Activated CD4-positive, alpha-beta T cell treated with anti-CD3 and anti-CD28 coated beads, Interleukin-2, Interleukin-4, amounts not matched to agents 100 ng/mL and 50 ng/mL, durations not matched to agents 16 hours and 8 hours (primary cell): ENCODE measurements at places on chromosomes 1 and 21.
A peak's percentile ranks its signal among the peaks of the same experiment; 100 is the strongest.

DNA sequence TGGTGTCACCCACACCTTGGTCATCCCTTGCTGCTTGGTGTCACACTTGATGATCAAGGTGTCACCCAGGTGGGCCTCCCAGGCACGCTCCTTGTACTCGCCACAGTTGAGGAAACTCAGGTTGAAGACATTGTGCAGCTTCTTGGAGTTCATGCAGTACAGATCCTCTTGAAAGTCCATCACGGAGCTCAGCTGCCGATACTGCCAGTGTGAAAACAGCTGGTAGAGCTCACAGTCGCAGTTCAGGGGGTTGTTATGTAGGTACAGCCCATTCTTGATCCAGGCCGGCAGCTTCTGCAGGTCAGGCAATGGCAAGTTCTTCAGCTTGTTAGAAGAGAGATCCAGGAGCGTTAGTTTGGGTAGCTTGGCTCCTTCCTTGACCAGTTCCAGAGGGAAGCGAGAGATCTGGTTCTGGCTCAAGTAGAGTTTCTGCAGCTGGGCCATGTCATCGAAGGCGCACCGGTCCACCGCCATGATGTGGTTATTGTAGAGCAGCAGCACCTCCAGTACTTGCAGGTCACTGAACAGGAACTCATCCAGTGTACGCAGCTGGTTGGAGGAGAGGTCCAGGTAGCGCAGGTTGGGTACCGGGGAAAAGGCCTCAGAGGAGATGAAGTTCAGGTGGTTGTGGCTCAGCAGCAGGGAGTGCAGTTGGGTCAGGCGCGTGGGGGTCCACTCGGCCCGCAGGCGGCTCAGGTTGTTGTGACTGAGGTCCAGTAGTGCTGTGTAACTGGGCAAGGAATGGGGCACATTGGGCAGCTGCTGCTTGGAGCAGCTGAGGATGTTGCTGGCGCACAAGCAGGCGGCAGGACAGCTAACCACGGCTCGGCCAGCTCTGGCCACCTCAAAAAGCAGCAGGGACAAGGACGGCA, 1.3 kb downstream of the AMIGO1 start:
- no peak for DNase-seq

DNA sequence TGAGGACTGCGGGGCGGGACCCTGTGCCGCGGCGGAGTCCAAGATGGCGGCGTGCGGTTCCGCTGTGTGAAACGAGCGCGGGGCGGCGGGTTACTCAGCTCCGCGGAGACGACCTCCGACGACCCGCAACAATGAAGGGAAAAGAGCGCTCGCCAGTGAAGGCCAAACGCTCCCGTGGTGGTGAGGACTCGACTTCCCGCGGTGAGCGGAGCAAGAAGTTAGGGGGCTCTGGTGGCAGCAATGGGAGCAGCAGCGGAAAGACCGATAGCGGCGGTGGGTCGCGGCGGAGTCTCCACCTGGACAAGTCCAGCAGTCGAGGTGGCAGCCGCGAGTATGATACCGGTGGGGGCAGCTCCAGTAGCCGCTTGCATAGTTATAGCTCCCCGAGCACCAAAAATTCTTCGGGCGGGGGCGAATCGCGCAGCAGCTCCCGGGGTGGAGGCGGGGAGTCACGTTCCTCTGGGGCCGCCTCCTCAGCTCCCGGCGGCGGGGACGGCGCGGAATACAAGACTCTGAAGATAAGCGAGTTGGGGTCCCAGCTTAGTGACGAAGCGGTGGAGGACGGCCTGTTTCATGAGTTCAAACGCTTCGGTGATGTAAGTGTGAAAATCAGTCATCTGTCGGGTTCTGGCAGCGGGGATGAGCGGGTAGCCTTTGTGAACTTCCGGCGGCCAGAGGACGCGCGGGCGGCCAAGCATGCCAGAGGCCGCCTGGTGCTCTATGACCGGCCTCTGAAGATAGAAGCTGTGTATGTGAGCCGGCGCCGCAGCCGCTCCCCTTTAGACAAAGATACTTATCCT, 430 bp downstream of the RBM15 start:
- DNase-seq = peak; percentile 64

DNA sequence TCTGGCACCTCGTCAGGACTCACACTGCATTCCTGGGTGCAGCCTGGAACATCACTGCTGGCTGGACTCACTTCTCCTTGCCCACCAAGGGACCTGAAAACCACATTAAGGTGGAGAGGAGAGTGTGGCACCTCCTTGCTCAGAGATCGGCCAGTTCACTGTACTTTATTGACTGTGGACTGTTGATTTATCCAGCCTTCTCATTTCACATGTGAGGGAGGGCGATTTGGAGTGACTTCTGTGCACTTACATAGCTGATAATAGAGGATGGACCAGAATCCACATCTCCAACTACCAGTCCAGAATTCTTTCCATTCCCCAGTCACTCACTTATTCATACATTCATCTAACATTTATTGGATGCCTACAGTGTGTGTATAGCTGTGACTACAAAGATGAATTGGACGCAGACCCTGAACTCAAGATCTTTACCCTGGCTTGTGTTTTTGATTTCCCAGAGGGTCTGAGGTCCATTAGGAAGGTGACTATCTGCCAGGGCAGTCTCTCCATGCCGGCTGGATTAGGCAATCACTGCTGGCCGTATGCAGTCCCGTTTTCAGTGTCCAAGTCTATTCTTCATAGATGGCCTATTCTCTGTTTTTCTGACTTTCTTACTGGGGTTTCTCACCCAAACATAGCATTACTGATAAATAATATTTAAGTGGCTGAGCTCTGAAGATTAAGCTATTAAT, 233.5 kb upstream of the SGIP1 start:
- no peak for DNase-seq

- no peak for DNase-seq
Measured at GRCh38 chr1:225866981-225867380, 15.2 kb downstream of the TMEM63A start.

- DNase-seq = no peak
Measured at GRCh38 chr1:226986496-226987178, 46.5 kb downstream of the COQ8A start.

DNA sequence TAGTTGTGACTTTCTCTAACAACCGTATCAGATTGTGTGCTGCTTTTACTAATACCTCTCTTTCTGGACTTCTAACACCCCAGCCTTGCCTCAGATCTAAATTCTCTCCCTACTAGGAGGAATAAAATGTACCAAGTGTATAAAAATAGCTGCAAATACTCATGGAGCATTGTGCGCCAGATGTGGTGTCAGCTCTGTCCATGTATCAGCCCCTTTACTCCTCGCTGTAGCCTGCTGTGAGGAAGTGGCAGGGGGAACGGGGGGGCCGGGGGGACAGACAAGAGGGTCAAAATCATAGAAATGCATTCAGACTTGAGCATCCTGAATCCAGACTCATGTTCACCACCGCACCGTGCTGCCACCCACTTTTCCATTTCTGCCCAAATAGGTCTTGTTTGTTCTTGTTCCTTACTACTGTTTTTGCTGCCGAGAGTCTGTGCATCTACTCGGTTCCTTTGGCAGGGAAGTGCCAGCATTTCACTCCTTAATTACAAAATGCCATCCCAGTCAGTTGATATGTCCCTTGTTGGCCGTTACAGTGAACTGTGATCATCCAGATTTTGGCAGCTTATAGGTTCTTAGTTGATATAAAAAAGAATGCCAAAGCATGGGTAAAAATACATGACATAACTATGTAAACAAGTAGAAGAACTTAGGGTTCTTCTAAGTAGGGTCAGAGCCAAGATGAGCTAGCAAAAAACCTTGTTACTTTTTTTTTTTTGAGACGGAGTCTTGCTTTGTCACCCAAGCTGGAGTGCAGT, 76.4 kb downstream of the UBE4B start:
- DNase-seq = no peak
